GM12892 (cell line): ENCODE measurements at places on chromosomes 11 and 22.
A peak's percentile ranks its signal among the peaks of the same experiment; 100 is the strongest.

GRCh38 chr11:13051257-13051656 is 42.1 kb downstream of the RASSF10 start:
- DNase-seq: no peak

- no peak for DNase-seq
These were observed 97.1 kb downstream of the CEP164 start for GRCh38 chr11:117424781-117425180.

GRCh38 chr11:107844041-107844440 is 14.5 kb downstream of the SLC35F2 start:
- DNase-seq: no peak

DNA sequence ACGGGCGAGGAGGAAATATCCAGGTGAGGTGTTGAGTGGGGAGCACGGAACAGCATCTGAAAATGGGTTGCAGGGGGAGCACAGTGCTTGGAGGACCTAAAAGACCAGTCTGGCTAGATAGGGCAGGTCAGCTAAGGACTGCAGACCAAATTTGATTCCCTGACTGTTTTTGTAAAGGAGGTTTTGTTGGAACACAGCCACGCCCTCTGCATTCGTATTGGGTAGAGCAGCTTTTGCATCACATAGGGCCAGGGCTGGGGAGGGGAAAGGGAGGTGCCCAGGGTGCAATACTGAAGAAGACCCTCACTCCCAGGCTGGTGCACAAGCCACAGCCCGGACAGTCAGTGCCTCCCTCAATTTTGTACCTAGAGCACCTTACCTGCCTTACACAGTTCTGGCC is 286.8 kb downstream of the KIRREL3 start:
- DNase-seq: no peak

- no peak for DNase-seq
These were observed 41.4 kb downstream of the RIC3 start for GRCh38 chr11:8127447-8127846.

- DNase-seq: no peak
These were observed 49.8 kb upstream of the BLID start for GRCh38 chr11:122165607-122166371.

DNA sequence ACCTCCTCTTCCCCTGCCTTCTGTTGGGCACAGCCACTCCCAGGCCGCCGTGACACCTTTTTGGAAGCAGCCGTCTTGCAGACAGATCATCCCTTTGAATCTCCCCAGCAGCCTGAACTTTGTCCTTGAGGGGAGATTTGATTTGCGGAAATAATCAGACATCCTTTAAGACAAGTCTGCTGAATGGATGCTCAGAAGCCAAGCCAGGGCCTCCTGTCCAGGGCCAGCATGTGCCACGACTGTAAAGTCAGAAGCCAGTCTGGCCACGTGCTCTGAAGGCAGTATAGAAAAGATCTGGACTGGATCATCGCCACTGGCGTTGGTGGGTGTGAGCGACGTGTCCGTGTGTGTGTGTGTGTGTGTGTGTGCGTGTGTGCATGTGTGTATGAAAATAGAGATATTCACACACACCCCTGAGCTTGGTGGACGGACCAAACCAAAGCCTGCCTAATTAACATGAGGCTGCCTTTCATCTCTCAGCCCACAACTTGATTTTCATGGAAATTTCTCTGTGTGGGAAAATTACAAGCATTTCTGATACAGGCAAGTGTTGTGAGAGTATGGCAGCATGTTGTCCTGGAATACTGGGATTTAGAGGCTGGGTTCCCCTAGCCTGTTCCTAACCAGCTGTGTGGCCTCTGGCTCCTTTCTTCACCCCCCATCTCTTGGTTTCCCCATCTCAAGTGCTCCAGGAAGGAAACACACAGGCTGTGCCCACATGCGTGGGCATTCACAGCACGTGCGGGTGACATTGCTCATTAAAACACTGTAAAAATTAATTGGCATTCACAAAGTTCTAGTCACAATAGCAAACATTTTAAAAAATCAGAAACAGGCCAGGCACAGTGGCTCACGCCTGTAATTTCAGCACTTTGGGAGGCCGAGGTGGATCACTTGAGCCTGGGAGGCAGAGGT is 61.8 kb upstream of the WNT7B start:
- no peak for DNase-seq

- no peak for DNase-seq
These were observed 20.4 kb downstream of the TUB start for GRCh38 chr11:8101421-8101820.

DNA sequence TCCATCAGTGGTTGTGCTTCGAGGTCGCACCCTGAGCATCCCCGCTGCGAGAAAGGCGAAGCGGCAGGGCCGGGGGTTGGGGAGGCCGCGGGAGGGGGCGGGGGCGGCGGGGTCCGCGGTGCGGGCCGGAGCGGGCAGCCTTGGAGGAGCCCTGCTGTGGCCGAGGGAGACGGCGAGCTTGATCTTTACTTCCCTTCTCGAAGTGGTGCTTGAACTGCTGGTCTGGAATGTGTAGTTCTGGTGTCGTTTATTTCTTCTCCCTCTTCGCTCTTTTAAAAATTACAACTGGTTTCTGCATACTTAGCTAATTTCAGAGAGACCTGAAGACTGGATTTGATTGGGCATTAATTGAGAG is 1.1 kb downstream of the APLP2 start:
- no peak for DNase-seq

- DNase-seq: no peak
These were observed 6.7 kb upstream of the AHNAK start for GRCh38 chr11:62553080-62553838.

- no peak for DNase-seq
These were observed 84.5 kb downstream of the ISX start for GRCh38 chr22:35150183-35151107.

DNA sequence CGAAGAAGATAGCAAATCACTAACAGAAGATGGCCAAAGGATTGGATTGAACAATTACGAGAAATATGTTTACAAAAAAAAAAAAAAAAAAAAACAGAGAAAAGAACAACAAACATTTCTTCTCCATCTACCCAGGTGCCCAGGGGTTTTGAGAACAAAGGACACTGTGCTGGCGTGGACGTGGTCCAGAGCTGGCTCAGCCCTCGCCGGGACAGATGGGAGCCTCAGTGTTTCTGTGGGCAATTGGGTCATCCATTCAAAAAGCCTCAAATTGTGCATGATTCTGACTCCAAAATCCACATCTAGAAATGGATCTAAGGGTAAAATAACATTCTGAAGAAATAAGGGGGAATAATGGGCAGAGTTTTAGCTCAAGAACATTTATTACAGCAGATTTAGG is 63.1 kb downstream of the DHCR7 start:
- no peak for DNase-seq

- DNase-seq: no peak
These were observed 123.2 kb upstream of the BID start for GRCh38 chr22:17897426-17897825.

GRCh38 chr22:34842630-34843029 is 223.3 kb upstream of the ISX start:
- no peak for DNase-seq

DNA sequence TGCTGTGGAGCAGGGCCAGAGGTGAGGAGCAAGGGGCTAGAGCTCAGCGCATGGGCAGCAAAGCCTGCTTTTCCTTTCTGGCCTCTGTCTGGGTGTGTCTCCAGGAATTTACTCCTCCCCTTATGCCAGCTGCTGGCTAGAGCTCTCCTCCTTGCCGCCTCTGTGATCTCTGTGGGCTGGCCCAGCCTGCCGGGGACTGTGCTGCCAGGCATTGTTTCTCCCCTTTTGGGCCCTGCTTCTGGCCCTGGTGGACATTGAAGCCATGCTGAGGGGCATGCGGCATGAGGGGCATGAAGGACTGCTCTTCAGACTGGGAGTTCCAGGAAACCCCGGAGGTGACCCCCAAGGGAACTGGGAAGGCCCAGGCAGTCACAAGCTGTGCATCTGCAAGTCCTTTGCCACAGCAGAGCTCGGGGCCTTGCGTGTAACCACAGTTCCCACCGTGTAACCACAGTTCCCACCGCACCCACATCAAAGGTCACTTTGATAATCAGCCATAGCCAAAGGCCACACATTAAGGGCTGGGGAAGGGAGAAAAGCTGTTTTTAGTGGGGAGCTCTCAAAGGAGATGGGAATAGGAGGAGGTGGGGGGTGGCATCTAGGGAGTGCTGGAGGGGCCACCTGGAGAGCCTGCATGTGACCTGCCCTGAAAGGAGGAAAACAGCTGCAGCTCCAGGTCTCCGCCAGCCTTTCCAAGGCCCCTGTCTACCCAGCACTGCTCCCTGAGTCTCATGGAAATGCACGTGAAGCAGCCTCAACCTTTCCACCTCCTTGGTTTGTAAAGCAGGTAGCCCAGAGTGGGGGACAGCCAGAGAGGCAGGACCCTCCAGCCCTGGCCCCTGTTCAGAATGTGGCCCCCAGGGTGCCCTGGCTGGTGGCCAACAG is 62.3 kb downstream of the PPFIBP2 start:
- DNase-seq: no peak

- DNase-seq: no peak
These were observed 1.6 kb downstream of the PDXP start for GRCh38 chr22:37659897-37660708.

DNA sequence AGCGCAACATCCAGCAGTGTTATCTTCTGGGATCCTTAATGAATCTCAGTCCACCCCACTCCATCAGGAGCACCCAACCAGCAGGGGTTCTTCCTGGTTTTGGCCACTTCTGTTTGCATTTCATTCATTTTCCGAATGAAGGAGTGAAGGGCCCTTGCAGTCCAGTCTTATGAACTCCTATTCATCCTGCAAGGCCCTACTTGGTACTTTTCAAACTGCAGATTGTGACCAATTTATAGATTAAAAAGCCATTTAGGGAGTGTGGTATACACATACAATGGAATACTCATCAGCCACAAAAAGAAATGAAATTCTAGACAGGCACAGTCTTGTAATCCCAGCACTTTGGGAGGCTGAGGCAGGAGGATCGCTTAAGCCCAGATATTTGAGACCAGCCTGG is 10.2 kb upstream of the MN1 start:
- DNase-seq: no peak

DNA sequence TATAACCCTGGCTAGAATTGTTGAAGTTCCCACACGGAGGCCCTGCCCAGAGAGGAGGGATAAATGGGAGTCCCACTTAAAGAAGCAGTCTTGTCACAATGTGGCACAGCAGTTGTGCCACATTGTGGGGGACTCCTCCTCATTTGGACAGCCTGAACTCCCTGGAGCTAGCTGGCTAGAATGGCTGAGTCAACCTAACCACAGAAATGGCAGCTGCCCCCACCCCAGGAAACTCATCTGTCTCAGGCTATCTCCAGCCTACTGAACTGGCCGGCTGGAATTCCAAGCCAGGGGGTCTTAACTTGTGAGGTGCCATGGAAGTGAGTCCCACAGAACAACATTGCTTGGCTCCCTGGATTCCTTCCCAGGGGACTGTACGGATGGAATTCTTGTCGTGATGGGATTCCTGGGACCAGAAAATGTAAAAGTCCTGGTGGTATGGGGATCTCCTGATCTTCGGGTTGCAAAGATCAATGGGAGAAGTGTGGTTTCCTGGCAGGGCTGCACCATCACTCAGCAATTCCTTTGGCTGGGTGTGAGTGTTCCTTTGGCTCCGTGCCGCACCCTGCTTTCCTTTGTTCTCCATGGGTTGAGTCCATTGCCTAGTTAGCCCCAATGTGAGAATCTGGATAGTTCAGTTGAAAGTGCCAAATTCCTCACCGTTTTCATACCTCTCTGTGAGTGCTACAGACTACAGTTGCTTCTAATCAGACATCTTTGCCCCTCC is 791.2 kb upstream of the FAT3 start:
- no peak for DNase-seq

- no peak for DNase-seq
These were observed 2.2 kb downstream of the RFPL2 start for GRCh38 chr22:32202539-32203180.

- peak; percentile 28 for DNase-seq
These were observed 49.8 kb upstream of the LMO2 start for GRCh38 chr11:33941637-33942160.
